Mesothelial cell of epicardium (in vitro differentiated cells): ENCODE measurements at places on chromosomes 2 and 18.
A peak's percentile ranks its signal among the peaks of the same experiment; 100 is the strongest.

DNA sequence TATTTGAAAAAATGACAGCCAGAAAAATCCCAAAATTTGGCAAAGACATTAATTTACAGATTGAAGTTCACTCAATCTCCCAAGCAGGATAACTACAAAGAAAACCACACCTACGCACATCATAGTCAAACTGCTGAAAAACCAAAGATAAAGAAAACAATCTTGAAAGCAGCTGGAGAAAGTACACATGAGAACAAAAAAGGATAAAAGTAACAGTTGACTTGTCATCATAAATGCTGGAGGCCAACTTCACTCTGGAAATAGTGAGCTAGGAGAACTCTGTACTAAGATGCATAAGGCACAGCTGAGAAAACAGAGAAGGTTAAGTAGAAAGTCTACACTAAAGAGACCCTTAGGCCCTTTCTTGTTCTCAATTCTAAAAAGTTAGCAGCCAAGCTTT is 73.1 kb downstream of the TLK1 start:
- no peak for DNase-seq

DNA sequence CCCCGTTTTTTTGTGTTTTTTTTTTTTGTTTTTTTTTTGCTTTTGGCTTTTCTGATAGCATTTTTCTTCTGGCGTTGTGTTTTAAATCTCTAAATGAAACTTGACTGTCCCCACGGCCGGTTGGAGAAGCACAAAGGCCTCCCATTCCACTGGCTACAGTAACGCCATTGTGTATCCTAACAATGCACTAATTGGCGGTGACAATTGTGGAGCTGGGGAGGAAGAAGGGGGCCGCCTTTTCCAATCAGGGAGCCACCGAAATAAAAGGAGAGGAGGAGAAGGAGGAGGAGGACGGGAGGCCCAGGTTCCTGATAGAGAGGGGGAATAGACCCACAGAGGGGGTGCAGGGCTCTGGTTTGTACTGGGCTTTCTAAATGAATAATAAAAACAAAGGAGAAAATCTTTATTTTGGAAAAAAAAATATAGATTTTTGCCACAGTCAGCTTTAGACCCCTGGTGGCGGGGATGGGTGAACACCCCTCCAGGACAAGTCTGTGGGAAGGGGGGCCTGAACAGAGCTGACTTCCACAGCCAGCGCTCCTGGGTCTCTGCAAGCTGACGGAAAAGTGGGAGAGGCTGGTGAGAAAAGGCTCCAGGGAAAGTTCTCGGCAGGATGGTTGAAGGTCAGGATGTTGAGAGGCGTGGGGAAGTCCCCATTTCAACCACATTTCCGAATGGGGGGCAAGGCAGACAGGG is 43.7 kb upstream of the FZD5 start:
- no peak for DNase-seq

DNA sequence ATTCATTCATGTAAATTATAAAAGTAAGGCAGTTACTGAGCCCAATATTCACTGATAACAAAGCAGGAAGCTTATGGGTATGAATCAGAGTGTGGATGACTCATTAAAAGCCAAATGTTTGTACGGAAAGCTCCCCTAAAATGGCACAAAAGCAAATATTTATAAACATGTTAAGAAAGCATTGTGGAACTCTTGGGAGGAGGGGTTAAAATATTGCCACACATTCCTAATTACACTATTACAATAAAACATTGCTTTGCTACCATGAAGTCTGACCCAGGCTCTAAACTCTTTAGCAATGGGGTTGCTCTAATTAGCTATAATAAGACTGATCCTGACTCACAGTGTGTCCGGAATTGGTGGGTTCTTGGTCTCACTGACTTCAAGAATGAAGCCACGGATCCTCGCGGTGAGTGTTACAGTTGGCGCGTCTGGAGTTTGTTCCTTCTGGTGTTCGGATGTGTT is 110.9 kb downstream of the NAB1 start:
- no peak for DNase-seq

DNA sequence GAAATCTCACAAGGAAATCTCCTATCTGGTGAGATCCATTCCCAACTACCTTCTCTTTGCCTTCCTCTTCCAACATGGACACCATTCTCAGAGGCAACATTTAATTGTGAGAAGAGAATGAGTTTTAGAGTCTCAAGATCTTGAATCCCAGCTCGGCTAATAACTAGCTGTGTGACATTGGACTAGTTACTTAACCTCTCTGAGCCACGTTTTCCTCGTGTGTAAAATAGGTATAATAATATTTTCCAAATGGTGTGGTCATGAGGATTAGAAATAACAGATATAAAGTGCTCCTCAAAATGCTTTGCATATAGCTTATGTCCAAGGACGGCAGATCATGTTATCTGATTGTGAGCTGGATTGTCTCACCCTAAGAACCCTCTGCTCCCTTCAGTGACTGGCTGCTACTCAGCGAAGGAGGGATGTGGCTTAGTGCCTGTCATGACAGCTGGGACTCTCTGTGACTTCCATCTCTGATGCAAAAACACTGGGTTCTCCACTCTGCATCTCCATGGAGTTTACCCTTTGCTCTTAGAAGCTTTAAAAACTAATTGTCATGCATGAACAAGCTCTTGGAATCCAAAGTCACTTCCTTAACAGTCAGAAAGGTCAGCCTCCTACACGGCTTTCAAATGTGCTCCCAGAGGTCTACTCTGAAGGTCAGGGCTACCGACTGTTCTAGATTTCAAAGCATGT is 38.4 kb upstream of the MRPL19 start:
- no peak for DNase-seq

DNA sequence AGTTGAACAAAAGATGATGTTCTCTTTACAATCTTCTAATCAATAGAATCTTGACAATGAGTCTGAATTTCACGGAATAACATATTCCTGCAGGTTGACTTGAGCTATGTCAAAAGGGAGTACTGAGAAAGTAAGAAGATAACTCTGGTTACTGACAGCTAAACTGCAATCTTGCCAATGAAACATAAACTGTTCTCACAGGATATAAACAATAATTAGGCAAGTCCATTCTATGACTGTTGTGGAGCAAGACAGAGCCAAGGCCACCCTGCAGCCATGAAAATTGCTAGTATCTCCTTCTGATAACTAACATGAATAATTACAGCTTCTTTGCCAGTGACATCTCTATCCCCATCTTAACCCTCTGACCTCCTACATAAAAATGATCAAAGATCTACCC is 6.3 kb upstream of the RPRD1A start:
- no peak for DNase-seq

- DNase-seq, result no peak
Measured at GRCh38 chr18:13611601-13612195, 114.7 kb downstream of the FAM210A start.

DNA sequence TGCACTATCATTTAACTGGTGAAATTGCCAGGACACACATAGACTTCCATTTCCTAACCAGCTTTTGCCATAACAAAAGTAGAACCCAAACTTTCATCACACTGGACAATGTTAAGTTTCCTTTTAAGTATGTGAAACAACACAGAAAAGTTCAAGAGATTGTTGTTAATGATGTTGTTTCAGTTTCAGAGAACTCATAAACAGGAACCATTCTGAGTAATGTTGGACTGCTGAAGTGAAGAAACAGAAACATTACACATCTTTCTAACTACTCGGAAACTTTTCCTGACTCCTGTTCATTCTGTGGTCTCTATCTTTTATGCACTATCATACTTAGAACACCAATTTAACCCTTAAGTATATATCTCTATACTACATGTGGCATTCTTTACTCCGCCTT is 179.2 kb downstream of the RIT2 start:
- no peak for DNase-seq

- DNase-seq, result no peak
Measured at GRCh38 chr2:190462611-190463010, 54.5 kb downstream of the MFSD6 start.

- DNase-seq, result no peak
Measured at GRCh38 chr2:232493701-232494474, 6.3 kb upstream of the ECEL1 start.

- no peak for DNase-seq
Measured at GRCh38 chr2:204140246-204140645, 203.7 kb downstream of the ICOS start.

- peak; percentile 62 for DNase-seq
Measured at GRCh38 chr18:3623769-3624545, 174.0 kb downstream of the TGIF1 start.

DNA sequence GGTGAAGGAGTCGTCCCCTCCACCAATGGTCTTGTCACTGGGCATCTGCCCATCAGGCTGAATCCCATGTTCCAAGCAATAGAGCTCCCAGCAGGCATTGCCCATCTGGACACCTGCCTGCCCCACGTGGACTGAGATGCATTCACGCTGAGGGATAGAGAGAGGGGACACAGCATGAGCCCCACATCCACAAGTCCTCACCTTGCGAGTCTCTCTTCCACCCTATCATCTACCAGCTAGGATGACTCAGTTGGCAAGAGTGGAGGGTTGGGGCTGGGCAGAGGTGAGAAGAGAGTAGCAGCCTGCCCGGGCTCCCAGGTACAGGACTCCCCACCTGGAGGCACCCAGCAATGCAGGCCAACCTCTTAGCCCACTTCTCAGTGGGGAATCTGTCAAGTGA is 959 bp upstream of the TUBA4B start:
- no peak for DNase-seq

DNA sequence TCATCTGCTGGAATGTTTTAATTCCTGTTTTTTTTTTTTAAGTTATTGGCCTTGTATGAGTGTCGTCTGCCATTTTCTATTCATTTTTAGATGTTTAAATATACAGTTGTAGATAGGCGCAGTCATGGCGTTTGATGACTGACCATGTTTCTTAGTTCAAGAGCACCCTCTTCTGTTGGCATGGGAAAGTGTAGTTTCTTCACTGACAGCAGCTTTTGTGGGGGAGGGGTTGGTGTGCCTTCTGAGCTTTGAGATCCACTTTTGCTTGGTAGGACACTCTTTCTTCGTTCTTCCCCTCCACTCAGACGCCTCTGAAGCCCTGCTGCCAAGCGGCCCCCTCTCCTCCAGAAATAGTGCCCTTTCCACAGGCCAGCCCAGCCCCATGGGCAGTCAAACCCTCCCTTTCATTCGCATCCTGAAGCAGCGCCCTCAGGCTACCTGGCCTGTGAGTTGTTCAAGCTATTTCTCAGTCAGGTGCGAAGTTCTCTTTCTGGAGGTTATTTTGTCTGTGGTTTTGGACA is 492.0 kb downstream of the TNS1 start:
- DNase-seq, result peak; percentile 69

DNA sequence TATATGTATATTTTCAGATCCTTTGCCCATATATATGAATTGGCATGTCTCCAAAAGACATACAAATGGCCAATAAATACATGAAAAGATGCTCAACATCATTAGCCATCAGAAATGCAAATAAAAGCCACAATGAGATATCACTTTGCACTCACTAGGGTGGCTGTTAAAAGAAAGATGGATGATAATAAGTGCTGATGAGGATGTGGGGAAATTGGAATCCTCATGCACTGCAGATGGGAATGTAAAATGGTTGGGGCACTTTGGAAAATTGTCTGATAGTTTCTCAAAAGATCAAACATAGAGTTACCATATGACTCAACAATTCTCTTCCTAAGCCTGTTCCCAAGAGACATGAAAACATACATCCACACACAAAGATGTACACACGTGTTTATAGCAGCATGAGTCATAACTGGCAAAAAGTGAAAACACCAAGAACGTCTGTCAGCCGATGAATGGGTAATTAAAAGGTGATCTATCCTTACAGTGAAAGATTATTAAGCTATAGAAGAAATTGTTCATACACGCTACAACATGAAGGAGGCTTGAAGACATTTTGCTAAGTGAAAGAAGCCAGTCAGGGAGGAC is 19.7 kb downstream of the NGEF start:
- DNase-seq, result no peak

DNA sequence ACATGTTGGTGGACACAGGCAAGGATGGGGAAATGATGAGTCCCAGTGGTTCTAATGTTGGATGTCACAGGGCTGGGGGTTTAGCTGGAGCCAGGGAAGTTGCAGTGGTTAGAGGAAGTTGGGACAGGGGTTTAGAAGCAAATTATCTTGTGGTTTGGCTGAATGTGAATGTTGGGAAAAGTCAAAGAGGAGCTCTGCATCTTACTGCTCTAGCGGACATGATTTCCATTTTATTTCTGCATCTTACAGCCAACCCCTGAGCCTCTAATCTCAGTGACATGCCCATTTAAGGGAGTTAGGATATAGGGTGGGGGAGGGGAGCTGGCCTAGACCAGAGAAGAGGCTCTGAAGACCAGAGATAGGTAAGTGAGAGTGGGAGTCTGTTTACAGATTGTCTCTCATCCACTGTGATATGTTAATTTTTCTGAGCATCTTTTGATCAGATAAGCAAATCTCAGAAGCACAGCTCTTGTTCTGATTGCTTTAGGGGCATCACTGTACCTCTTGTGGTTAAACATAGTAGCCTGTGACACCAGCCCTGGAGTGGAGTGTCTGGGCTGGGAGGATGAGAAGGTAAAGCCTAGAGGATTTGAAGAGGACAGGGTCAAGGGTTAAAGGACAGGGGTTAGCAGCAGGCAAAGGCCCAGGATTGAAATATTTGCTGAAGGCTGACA is 43.6 kb downstream of the SETBP1 start:
- no peak for DNase-seq

GRCh38 chr2:74538881-74539339 is 9.2 kb downstream of the HTRA2 start:
- DNase-seq, result no peak

- DNase-seq, result no peak
Measured at GRCh38 chr18:3577281-3577855, 127.4 kb downstream of the TGIF1 start.

- DNase-seq, result no peak
Measured at GRCh38 chr2:217740178-217740577, 262.6 kb downstream of the TNS1 start.

DNA sequence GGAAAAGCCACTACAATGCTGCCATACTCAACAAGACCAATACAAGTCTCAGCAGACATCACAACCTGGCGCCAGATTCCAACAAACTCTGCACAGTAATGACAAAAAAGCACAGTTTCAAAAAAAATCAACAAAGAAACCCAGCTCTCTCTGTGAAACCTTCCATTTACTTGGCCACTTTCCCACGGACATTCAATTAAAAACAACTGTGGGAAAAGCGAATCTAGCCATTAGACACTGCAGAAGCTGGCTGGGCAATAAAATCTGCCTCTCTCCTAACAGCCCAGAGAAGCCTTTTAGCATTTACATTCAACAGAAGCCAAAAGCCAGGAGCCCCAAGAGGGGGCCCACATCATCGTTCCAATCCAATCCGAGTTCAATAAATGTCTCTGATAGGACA is 128.9 kb downstream of the HDAC4 start:
- no peak for DNase-seq

- DNase-seq, result no peak
Measured at GRCh38 chr2:3177891-3178577, 199.6 kb downstream of the EIPR1 start.

GRCh38 chr2:200396781-200397242 is 90.3 kb downstream of the SPATS2L start:
- no peak for DNase-seq

- no peak for DNase-seq
Measured at GRCh38 chr2:26274058-26274613, 29.4 kb downstream of the HADHB start.

DNA sequence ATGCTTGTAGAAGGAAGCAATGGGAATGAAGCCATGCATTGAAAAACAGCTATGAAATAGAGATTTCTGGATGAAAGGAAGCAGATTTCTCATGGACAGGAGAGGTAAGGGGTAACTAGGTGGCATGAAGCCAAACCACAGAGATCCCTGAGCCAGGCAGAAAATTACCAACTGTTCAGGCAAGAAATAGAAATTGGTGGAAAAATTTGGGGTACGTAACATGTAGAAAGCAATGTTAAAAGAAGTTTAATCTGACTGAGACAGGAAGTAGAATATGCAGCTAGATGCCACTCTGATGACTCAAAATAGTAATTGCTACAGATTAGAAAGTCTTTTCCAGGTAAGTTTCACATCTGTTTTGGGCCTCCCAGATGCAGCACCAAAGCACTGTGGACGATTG is 928.5 kb upstream of the CELF4 start:
- DNase-seq, result no peak
